Immature natural killer cell (primary cell): ENCODE measurements at places on chromosomes 3 and 15. TPM values are rescaled to one million over a fixed set of nuclear protein-coding genes. Genes with fewer than 3 reads are reported as not detected.

EID1 gene
- 189 TPM for polyA plus RNA-seq

CORO2B gene
- polyA plus RNA-seq, result not detected

OPA1 gene
- polyA plus RNA-seq, result 27.3 TPM

RPUSD2 gene
- polyA plus RNA-seq, result 19.1 TPM

PDZRN3 gene
- polyA plus RNA-seq, result not detected

CAMKV gene
- polyA plus RNA-seq, result not detected

SPATA12 gene
- polyA plus RNA-seq, result not detected

NEO1 gene
- 2.2 TPM for polyA plus RNA-seq

SLC51A gene
- not detected for polyA plus RNA-seq

DNA sequence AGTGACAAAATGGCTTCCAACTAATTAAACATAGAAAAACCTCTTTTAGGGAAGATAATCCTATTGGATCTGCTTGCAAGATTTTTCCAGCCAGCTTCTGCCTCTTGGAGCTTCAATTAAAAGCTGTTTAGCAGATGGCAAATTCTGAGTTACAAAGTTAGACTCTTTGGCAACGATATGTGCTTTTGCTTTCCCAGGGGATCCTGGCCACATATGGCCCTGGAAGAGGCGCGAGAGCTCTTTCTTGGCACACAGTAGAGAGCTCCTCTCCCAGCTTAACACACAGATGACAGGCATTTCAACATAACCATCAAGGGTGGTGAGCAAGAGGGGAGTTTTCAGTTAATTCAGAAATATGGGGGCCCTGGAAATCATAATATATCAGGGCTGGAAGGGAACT lies 41.6 kb upstream of the GALNT15 start:
- H3K36me3 ChIP-seq, result no peaks in the 10 kb centered on the region
- no peak overlapping the region for H3K27ac ChIP-seq
- peaks cover 3% of the 10 kb centered on the region for H3K27me3 ChIP-seq
- no peak overlapping the region for H3K4me3 ChIP-seq
- DNase-seq, result no peak

- no peak overlapping the region for H3K4me3 ChIP-seq
- H3K4me1 ChIP-seq, result peaks cover 3% of the 10 kb centered on the region
- DNase-seq, result no peak
- no peaks in the 10 kb centered on the region for H3K36me3 ChIP-seq
- no peaks in the 10 kb centered on the region for H3K27me3 ChIP-seq
These were observed 33.2 kb upstream of the ZFAND6 start for GRCh38 chr15:80026310-80026709.

- H3K27ac ChIP-seq, result no peak overlapping the region
- no peaks in the 10 kb centered on the region for H3K36me3 ChIP-seq
- peaks cover 2% of the 10 kb centered on the region for H3K27me3 ChIP-seq
- DNase-seq, result no peak
These were observed 11.0 kb upstream of the TSC22D2 start for GRCh38 chr3:150396956-150397550.

GRCh38 chr3:188916934-188917401 lies 254.8 kb upstream of the TPRG1 start:
- H3K4me3 ChIP-seq, result peak overlapping the region; percentile 7
- no peaks in the 10 kb centered on the region for H3K36me3 ChIP-seq
- DNase-seq, result peak; percentile 48

- no peak for DNase-seq
- H3K27ac ChIP-seq, result no peak overlapping the region
- H3K36me3 ChIP-seq, result peaks cover 9% of the 10 kb centered on the region
- peaks cover 1% of the 10 kb centered on the region for H3K27me3 ChIP-seq
These were observed 82.3 kb downstream of the CHSY1 start for GRCh38 chr15:101169495-101170071.

DNA sequence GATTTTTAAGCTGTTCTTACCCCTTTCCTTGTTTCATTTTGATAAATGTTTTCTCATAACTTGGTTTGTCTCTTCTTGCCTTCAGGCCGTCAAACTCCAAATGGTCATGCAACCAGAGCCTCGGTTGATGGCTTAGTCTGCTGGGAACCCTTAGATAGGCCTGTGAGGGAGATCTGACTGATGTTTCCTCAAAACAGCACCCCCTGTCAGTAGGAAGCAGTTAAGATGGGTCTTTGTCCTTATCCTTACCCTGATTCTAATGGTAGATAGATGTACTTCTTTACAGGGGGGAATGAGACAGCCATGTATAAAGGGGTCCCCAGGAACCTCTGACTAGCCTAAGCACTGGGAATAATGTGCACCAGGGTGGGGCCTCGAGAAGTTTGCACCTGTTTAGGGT lies 16.3 kb upstream of the OR5H1 start:
- no peak overlapping the region for H3K27ac ChIP-seq
- H3K4me1 ChIP-seq, result no peaks in the 10 kb centered on the region
- no peak for DNase-seq
- H3K4me3 ChIP-seq, result no peak overlapping the region
- H3K36me3 ChIP-seq, result no peaks in the 10 kb centered on the region

GRCh38 chr15:74121858-74122257 lies 8.5 kb upstream of the ISLR2 start:
- H3K4me3 ChIP-seq, result no peak overlapping the region
- H3K27ac ChIP-seq, result no peak overlapping the region
- H3K27me3 ChIP-seq, result peaks cover 11% of the 10 kb centered on the region

DNA sequence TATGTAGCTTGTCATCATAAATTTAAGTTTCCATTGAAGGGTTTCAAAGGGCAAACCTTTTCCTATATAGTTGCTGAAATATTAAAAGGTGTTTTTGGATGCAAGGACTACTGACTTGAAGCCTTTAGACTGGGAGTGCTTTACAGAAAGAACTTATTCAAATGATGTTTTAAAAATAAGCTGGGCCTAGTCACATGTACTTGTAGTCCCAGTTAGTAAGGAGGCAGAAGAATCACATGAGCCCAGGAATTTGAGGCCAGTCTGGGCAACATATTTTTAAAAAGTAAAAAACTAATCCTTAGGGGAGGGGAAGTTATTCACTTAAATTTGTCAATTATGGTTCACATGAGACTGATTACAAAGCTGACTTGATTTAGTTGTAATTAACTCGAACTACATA lies 65.0 kb downstream of the SMARCC1 start:
- no peak for DNase-seq
- H3K4me1 ChIP-seq, result peaks cover 21% of the 10 kb centered on the region
- H3K27me3 ChIP-seq, result no peaks in the 10 kb centered on the region
- peak overlapping the region; percentile 38 for H3K27ac ChIP-seq
- H3K36me3 ChIP-seq, result peaks cover 11% of the 10 kb centered on the region

DNA sequence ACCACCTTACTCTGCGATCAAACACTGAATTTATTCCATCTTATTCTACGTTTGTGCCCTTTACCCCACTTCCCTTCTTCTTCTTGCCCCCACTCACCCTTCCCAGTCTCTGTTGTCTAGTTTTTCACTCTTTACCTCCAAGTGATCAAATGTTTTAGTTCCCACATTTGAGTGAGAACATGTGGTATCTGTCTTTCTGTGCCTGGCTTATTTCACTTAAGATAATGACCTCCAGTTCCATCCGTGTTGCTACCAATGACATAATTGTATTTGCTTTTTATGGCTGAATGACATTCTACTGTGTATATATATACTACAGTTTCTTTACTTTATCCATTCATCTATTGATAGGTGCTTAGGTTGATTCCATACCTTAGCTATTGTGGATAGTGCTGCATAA lies 78.8 kb downstream of the PDCD6IP start:
- no peak overlapping the region for H3K27ac ChIP-seq
- no peak overlapping the region for H3K4me3 ChIP-seq
- no peaks in the 10 kb centered on the region for H3K4me1 ChIP-seq

DNA sequence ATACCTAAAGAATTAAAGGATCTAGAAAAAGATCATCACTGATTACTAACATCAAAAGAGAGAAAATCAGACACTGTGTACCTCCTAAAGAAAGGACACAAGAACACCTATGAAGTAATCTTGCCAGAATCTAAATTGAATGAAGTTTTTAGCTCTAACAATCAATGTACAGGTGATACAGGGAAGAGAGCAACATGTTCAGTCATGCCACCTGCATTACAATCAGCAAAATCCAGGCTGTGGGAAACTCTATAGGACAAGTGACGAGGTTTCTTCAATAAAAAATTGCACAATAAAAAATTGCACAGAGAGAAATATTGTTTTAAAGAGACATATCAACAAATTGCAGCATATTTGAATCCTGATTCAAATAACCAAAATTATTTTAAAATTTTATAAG lies 93.3 kb downstream of the SEMA5B start:
- H3K36me3 ChIP-seq, result no peaks in the 10 kb centered on the region
- peaks cover 11% of the 10 kb centered on the region for H3K27me3 ChIP-seq
- no peak for DNase-seq
- no peak overlapping the region for H3K27ac ChIP-seq

- H3K4me1 ChIP-seq, result peaks cover 7% of the 10 kb centered on the region
- no peaks in the 10 kb centered on the region for H3K36me3 ChIP-seq
- H3K27ac ChIP-seq, result no peak overlapping the region
These were observed 16.2 kb downstream of the MB21D2 start for GRCh38 chr3:192901435-192901834.

- DNase-seq, result peak; percentile 7
- peak overlapping the region; percentile 56 for H3K4me3 ChIP-seq
- no peak overlapping the region for H3K27ac ChIP-seq
- H3K4me1 ChIP-seq, result peaks cover 3% of the 10 kb centered on the region
These were observed 20.5 kb upstream of the MINDY4B start for GRCh38 chr3:150925751-150926201.

DNA sequence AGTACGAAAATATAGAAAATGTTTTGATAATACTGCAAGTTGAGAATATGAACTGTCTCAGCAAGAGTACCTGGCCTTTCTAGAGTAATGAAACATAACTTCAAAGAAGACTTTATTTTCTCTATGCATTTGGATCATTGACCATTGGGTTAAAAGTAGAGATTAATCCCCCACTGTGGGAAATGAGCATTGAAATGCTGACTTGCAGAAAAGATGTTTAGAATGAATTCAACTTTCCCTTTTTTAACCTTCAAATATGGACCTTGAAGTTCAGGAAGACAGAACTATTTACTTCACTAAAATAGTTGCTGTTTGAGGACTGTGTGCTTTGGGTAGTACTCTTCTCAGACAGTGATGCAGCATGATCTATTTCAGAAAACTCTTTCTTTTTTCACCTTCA lies 75.7 kb downstream of the NLGN1 start:
- H3K4me3 ChIP-seq, result no peak overlapping the region
- H3K4me1 ChIP-seq, result no peaks in the 10 kb centered on the region
- no peaks in the 10 kb centered on the region for H3K36me3 ChIP-seq
- no peak for DNase-seq
- H3K27ac ChIP-seq, result no peak overlapping the region

DNA sequence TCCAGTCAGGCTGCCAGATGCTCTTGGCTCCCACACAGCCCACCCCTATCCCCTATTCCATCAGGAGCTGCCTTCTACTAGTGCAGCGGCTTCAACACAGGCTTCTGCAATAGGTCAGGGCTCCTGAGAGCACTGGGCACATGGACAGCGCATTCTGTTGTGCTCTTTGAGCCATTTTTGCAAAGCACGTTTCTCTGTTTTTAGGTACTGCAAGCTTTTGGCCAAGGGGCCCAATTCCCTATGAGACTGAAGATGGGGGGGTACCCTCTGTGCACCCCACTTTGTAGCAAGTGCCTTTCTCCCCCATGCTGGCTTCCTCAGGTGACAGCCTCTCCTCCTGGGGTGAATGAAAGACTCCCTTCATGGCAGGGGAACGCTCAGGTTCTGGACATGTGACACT lies 31.2 kb downstream of the CHDH start:
- no peak for DNase-seq
- no peaks in the 10 kb centered on the region for H3K4me1 ChIP-seq
- peaks cover 5% of the 10 kb centered on the region for H3K27me3 ChIP-seq
- H3K27ac ChIP-seq, result no peak overlapping the region

DNA sequence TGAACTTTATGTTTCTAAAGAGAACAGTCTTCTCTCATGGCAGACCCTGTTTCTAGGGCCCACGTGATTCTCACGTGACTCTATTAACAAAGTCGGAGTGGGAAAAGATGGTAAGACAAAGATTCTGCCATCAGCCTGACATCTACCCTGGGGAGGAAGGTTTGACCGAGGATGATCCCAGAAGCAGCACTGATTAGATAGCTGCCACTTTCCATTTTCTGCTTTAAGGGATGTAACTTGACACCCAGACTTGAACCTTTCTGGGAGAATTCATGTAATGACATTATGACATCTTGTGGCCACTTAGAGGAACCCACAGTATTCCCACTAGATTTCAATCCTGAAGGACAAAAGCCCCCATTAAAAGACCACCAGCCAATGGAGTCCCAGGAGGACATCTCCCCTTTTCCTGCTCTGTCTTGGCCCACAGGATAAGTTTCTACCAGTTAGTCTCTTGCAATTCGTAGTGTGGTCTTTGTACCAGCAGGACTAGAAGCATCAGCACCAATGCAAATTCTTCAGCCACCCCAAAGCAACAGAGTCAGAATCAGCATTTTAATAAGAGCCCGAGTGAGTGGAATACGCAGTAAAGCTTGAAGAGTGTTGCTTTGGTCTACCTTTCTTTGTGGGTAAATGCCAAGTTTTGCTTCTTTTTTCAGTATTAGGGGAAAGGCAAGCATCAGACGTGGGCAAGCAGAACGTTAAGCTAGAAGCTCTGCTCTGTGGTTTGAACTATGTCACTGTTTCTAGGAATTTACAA lies 480.5 kb upstream of the PROK2 start:
- H3K4me3 ChIP-seq, result no peak overlapping the region
- no peaks in the 10 kb centered on the region for H3K4me1 ChIP-seq
- H3K27me3 ChIP-seq, result peaks cover 3% of the 10 kb centered on the region
- no peaks in the 10 kb centered on the region for H3K36me3 ChIP-seq

DNA sequence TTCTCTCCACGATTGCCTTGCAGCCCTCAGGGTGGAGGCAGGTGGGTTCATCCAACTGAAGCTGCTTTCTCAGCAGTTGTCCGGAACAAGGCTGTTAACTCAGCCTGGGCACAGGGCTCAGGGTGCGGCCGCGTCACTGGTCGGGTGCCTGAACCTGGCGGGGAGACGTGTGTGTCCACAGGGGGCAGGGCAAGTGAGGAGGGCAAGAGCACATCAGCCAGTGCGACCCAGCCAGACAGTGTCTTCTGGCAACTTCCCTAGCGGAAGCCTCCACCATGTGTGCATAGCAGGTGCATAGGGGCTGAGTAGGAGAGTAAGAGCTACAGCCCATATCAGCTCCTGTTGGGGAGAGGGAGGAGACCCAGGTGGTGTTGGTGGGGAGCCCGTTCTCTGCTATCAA lies 150.4 kb upstream of the THRB start:
- H3K27me3 ChIP-seq, result no peaks in the 10 kb centered on the region
- no peak overlapping the region for H3K27ac ChIP-seq
- DNase-seq, result no peak
- no peaks in the 10 kb centered on the region for H3K4me1 ChIP-seq

DNA sequence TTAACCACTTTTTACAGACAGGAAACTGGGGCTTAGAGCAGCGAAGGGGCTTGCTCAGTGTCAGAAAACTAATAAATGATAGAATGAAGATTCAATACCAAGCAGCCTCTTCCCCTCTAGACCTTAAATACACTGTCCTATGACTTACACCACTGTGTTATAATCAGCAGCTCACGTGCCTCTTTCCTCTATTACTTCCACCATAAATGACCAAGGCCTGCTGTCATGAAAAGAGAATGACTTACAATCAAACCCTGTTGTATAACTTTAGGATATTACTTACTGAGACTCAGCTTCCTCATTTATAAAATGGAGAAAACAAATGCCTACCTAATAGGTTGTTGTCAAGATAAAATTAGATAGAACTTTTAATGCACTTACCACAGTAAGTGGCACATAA lies 11.6 kb downstream of the FMN1 start:
- no peak for DNase-seq
- peaks cover 3% of the 10 kb centered on the region for H3K27me3 ChIP-seq

GRCh38 chr15:96339619-96340347 lies 9.3 kb downstream of the NR2F2 start:
- H3K27me3 ChIP-seq, result peaks cover 57% of the 10 kb centered on the region
- H3K4me1 ChIP-seq, result peaks cover 6% of the 10 kb centered on the region
- peak overlapping the region; percentile 49 for H3K4me3 ChIP-seq
- no peak for DNase-seq
